ENCODE measurements at places on chromosomes 4 and X.
A peak's percentile ranks its signal among the peaks of the same experiment; 100 is the strongest.

- DNase-seq: no peak
Observed at GRCh38 chrX:122046815-122047214, 999.4 kb downstream of the GLUD2 start.

DNA sequence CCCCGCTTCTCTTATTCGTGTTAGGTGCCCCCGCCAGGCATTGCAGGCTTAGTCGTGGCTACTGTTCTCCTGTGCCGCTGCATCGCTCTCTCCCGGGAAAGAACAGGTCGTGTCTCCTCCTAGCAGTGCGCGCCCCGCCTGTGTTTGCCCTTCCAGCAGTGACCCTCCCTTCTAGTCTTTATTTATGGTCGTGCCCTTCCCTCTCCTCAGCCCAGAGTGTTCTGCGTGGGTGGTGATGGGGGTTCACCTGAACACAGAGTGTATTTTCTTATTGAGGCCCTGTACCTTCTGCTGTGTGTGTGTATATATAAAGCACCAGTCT is 15.2 kb downstream of the USP11 start:
- DNase-seq: no peak

- no peak for DNase-seq
Observed at GRCh38 chr4:100106982-100107381, 83.3 kb downstream of the DDIT4L start.

DNA sequence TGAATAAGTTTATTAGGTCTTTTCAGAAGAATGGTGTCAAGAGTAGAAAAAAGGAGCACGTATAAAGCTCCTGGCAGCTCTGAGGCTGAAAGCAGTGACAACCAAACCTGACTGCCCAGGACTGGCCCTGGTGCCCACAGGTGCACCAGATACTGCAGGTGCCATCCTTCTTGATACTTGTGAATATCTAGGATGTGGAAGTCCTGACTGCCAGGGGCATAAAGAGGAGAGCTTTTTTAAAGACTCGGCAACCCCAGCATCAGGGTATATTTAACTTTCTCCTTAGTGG is 60.7 kb downstream of the TMEM150C start:
- no peak for DNase-seq

DNA sequence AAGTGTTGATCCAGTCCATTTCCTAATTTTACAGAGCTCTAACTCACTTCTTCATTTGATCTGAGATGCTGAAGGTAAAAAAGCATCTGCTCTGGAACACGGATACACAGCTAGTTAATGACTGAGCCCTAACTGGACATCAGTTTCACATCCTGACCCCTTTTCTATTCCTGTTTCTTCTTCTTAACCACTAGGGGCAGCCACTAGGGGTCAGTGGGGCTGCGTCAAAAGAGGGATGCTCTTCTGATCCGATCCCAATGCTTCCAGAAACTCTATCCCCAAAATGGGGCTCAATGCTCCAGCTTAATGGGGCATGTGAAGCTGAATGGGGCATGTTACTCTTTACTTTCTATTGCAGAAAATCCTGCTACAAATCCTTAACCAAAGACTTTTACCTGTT is 33.4 kb upstream of the PHKA2 start:
- DNase-seq: peak; percentile 18

DNA sequence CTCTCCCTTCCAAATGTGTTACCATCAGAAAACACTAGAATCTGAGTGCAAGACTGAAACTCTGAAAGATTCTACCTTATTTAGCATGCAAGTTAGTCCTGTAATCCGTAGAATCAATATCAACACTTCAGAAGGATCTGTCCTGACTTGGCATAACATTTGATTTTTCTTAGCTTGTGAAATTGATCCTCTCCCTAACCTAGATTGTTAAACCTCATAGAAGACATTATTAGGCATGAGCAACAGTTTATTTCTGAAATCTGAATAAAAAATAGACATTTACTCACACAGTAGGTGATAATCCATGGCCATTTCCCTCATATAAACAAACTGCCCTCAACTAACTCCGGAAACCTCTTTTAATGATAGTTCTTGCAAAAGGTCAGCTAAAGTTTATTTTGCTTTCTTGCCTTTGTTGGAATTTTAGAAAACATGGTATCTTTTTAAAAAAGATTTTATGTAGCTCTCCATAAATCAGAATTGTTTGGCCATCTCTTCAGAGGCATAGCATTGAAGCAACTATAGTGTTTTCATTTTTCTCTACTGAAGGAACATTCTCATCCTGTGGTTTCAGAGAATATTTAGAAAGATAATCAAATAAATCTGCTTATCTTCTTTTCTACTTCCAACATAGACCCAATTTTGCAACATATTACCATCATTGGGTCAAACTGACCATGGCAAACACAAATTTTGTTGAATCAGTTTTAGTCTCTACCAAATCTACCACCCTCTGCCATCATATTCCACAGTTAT is 38.5 kb upstream of the PDLIM5 start:
- peak; percentile 47 for DNase-seq

Data from iris pigment epithelial cell (primary cell).